ENCODE measurements at places on chromosomes 5 and 9.

- peak; percentile 72 for DNase-seq
These were observed 20.5 kb upstream of the CCL28 start for GRCh38 chr5:43432486-43433375.

GRCh38 chr5:152532714-152533113 lies 127.6 kb upstream of the NMUR2 start:
- peak; percentile 62 for DNase-seq

DNA sequence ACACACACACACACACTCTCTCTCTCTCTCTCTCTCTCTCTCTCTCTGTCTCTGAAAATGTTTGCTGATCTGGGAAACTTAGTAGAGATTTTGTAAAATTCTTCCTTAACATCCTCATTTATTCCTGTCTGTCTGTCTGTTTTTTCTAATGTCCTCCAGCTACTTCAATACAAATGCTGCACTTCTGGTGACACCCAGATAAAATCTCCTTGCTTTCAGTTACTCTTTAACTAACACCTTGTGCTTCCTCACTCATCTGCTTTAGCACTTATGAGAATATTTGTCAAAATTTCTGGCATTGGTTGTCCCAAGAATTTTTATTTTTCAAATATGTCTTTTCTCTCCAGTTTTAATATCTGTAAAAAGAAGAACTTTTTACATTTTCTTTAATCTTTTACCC lies 35.0 kb upstream of the ARRDC3 start:
- no peak for DNase-seq

DNA sequence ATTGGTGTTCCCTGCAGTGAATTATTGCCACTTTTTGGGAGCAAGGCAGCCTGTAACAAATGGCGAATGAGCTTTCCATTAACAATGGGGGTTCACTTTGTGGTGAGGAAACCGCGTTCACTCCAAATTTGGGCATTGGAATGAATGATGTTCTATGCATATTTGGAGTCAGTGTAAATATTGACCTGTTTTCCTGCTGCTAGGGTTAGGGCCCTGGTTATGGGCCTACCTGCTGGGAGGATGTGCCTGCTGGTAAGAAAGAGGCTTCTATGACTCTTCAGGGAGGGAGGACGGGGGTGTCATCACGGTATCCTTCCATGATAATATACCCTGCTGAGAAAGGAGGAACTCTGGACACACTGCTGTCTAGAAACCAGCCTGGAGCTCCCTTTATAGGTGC lies 29.0 kb downstream of the C9orf50 start:
- DNase-seq = no peak

DNA sequence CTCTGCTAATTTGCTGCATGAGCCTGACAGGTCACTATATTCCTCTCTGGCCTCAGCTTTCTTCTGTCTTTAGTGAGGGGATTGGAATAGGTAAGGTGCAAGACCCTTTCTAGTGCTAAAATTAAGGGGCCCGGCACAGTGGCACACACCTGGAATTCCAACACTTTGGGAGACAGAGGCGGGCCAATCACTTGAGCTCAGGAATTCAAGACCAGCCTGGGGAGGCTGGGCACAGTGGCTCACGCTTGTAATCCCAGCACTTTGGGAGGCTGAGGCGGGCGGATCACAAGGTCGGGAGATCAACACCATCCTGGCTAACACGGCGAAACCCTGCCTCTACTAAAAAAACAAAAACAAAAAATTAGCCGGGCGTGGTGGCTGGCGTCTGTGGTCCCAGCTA lies 37.2 kb downstream of the EGR1 start:
- no peak for DNase-seq

DNA sequence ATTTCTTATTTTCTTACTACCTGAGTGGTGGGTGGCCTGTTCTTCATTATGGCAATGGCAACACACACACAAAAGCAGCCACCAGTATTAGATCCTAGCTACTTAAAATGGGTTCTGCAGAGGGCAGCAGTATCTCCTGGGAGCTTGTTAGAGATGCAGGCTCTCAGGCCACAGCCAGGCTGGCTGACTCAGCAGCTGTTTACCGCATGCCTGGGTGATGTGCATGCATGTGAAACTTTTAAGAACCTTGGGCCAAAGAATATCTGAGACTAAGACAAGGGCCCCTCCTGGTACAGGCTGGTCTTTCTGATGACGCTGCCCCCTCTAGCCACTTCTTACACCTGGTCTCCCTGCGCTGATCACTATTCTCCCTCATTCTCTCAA lies 399.0 kb downstream of the MED10 start:
- no peak for DNase-seq

DNA sequence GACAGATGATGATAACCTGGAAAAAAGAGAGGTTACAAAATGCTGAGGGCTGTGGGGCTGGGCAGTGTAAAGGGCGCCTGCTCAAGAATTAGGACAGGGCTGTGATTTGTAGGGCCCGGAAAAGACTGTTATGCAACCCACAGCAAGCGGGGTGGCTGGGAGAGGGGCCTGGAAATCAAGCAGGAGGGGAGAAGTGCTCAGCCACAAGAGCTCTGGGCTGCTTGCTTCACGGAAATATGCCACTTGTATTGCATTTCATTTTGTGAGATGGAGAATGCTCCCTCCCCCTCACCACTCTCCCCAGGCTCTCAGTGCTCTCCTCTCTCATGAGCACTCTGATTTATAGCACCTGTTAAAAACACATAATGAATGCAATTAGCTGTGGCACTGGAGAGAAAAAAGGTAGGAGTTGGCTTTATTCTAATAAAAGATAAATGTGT lies 8.4 kb upstream of the HAND1 start:
- DNase-seq = no peak

- no peak for DNase-seq
These were observed 132.3 kb upstream of the SLIT3 start for GRCh38 chr5:169433221-169433651.

DNA sequence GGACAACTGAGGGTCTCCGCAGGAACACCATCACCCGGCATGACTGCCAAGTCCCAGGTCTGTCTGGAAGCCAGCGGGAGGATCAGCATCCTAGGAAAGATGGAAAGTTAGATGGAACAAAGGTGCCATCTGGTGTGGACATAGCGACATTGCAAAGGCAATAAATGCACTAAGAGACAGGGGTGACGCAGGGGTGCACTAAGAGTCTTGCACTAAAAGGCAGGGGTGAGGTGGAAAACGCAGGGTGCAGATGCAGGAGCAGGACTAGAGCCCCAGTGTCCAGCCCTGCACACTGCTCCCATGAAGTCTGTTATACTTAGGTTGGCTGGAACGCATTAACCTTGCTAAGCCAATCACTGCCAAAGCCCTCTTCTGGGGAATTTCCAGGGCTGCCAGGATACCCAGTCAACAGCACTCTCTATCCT lies 15.5 kb downstream of the ATOX1 start:
- peak; percentile 76 for DNase-seq

- no peak for DNase-seq
These were observed 38.3 kb upstream of the TIFAB start for GRCh38 chr5:135490245-135491037.

GRCh38 chr5:169935762-169936161 lies 44.5 kb downstream of the INSYN2B start:
- no peak for DNase-seq

DNA sequence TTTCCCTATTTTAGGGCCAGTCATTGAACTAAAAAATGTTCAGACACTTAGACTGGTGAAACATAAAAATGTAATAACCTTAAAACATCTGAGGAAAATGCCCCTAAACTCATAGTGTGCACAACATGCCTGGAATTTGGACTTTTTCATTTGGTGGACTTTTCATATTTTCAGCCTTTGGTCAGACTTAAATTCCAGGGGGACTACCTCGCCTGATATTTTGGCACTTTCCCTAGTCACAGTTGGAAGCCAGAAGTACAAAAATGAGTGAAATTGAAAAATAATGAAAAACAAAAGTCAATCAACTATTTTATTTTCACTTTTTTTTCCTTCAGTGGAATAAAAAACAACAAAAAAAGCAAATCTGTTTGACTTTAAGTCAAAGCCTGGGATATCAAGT lies 256.2 kb downstream of the ACTL7B start:
- DNase-seq = peak; percentile 49

- peak; percentile 44 for DNase-seq
These were observed 72.7 kb upstream of the IER5L start for GRCh38 chr9:129250786-129251185.

DNA sequence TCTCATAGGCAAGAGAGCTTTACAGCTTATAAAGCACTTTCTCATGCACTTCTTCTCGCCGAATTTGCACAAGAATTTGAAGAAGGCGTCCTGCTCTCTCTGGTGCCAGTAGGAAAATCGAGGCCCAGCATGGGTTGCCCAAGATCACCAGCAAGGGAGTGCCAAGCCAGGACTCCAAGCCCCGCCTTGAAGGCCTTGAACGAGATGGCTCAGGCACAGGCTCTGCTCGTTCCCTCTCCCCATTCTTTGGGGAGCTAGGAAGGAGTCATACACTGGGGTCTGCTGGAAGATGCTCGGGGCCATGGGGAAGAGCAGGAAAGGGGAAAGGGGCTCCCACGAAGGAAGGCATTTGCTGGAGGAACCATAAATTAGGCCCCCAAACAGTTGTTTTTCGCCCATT lies 46.7 kb downstream of the PAX5 start:
- no peak for DNase-seq

GRCh38 chr5:154092356-154093141 lies 53.8 kb downstream of the MFAP3 start:
- DNase-seq = peak; percentile 46

DNA sequence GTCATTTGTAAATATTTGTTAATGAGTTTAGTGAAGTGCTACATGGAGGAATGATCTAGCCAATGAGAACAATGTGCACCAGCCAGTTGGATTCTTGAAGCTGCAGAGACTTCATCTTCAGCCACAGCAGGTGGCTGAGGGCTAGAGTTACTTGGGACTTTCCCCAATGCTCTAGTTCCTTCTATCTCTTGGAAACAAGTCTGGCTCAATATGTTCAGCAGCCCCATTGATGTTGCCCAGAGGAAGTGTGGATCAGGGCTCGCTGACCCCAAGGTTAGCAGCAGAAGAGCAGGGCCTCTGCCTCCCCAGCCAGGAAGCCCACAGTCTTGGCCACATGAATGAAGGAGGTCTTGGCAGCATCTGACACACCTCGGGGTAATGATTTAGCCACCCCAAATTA lies 117.5 kb downstream of the SLC1A3 start:
- no peak for DNase-seq

- DNase-seq = no peak
These were observed 349.2 kb downstream of the GADD45G start for GRCh38 chr9:89953824-89954615.

- DNase-seq = no peak
These were observed 105.7 kb downstream of the INSYN2B start for GRCh38 chr5:169874621-169875020.

- no peak for DNase-seq
These were observed 143.2 kb downstream of the CACNA1B start for GRCh38 chr9:138020795-138021182.

DNA sequence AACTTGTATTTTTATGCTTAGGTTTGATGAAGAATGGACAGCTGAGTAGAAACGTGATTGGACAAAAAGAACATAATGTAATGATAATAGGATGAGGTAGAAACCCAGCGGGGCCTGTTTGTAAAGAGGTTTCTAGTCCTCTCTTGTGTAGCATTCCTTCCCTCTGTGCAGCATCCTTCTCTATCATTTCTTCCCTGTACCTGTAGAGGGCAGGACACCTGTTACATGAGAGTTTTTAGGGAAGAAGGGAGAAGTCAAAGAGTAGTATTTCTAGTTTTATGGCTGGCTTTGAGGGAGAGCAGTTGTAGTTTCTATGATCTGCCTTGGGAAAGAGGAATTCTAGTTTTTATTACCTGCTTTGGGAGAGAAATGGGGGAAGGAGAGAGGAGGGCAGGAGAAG lies 162.1 kb upstream of the FST start:
- DNase-seq = no peak

GRCh38 chr5:142749321-142749720 lies 20.9 kb upstream of the ARHGAP26 start:
- DNase-seq = peak; percentile 31

DNA sequence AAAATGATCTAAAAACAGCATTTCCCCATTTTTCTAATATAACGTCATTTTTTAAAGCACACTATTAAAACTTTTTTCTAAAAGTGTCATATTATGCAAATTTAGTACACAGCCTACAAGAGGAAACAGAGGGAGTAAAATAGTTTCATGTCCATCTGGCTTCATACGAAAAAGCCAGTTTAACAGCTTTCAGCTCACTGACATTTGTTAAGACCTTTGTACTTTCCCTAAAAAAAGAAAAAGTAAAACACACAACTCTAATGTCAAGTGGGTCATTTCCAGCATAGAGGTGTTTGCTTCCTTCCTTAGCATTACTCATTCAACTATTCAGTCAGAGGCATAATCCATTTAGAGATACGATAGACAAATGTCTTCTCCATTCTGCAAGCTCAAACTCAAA lies 49.4 kb downstream of the ABHD17B start:
- DNase-seq = no peak

DNA sequence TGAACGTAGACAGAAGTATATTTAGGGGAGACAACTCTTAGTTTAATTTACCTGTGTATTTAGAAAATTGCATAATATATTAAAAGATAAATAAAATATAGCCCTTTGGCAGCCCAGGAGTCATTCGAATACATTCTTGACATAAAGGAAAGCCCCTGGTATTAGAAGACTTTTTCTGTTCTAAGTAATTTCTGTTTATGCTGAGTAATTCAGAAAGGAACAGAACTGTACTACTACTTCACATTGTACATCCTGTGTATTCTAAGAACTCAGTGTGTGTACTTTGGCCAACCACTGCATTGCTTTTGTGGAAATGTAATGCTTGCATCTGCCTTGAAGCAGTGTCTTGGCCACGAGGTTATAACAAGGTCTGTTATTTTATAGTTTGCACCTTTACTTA lies 136.4 kb downstream of the KDM4C start:
- no peak for DNase-seq

DNA sequence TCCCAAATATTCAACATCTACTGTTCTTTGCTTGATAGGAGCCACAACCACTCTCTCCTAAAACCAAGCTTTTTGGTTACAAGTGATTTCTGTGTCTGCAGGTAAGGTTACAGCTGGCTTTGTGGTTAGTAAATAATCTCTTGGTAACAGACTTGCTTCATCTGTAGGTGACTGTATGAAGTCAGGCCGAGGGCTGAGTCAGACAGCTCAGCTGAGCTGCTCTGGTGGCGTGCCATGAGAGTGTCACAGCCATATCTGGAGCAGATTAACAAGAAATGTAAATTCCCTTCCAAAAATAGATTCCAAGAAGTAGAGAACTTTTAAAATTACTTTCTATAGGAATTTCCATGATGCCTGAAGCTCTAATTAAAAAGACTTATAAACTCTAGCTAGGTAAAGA lies 23.7 kb upstream of the TAS2R1 start:
- peak; percentile 92 for DNase-seq

GRCh38 chr5:32331217-32331934 lies 18.6 kb upstream of the MTMR12 start:
- DNase-seq = no peak
